ENCODE measurements at places on chromosomes 16 and 17.
A peak's percentile ranks its signal among the peaks of the same experiment; 100 is the strongest.

DNA sequence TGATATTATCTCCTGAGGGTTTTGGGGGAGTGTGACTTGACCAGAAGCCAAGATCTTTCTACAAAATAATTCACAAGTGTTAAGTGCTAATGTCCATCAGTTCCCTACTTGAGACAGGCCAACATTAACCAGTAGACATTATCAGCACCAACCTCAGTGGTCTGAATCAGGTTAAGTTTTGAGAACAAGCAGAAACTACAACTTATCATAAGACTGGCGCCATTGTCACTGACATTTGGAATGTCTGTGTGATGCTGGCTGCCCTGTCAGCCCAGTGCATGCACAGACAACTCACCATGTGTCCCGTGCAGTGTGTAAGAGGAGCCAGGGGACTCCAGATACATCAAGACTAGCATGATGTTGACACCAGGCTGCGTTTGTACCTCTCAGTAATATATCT is 76.8 kb downstream of the CCDC182 start:
- DNase-seq = no peak

GRCh38 chr17:40092581-40092980 is 7.8 kb downstream of the NR1D1 start:
- DNase-seq = peak; percentile 40

DNA sequence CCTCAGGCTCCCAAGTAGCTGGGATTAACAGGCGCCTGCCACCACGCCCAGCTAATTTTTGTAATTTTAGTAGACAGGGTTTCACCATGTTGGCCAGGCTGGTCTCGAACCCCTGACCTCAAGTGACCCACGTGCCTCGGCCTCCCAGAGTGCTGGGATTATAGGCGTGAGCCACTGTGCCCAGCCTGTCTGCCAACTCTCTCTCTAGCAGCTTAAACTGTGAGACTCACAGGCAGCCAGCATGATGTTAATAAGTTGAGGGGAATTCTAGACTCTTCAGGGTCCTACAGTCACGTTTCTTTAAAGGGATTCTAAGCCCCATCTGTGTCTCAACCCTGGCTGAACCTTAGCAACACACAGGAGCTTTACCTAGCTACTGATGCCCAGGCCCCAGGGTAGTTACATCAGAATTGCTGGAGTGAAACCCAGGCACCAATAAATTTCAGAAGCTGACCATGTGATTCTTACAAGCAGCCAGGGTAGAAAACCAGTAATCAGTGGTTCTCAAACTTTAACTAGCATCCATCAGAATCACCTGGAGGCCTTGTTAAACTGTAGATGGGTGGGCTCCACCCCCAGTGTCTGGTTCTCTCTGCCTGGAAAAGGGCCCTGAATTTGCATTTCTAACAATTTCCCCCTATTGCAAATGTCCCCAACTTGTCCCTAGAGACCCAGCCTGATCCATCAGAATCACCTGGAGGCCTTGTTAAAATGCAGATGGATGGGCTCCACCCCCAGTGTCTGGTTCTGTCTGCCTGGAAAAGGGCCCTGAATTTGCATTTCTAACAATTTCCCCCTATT is 30.7 kb downstream of the GPRC5B start:
- DNase-seq = no peak

GRCh38 chr17:51425773-51426172 is 165.4 kb downstream of the UTP18 start:
- no peak for DNase-seq

DNA sequence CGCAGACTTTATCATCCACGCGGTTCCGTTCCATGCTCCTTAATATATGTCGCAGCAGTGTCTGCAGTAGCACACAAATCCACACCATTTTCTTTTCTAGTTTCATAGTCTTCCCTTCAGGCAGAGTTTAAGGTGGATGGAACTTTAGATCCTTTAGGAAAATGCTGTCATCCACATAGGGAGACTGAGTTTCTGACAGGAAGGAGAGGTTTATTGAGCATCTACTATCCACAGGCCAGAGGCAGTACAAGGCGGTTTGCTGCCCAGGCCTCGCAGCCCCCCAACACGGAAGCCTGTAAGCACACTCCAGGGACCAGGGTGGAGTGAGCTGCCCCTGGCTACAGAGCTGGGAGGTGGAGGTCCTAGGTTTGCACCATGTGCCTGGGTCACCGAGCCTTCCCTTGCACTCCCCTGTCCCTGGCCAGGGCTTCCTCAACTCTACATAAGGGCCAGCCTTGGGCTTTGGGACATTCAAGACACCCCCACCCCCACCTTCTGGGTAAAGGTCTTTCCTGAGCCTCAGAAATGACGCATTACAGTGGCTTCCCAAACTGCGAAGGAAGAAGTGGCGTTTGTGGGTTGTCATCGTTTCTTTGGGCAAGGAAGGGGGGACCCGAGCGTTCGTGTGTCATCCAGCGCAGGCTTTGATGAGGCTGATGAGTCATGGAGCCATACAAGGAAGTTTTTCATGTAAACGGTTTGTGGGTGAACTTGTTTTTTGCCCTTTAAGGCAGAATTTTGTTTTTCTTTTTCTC is 146.5 kb upstream of the PLCG2 start:
- DNase-seq = no peak

GRCh38 chr17:69060822-69061221 is at the start of gene ABCA9:
ABCA9 (minus strand) TSS chr17:69060927; CDS start chr17:69051126, 9,801 bp downstream.
- peak; percentile 78 for DNase-seq

All from eye (tissue), 1 donor.